ENCODE measurements at places on chromosomes 12 and 14. TPM values are rescaled to one million over a fixed set of nuclear protein-coding genes. Genes with fewer than 3 reads are reported as not detected.

DNA sequence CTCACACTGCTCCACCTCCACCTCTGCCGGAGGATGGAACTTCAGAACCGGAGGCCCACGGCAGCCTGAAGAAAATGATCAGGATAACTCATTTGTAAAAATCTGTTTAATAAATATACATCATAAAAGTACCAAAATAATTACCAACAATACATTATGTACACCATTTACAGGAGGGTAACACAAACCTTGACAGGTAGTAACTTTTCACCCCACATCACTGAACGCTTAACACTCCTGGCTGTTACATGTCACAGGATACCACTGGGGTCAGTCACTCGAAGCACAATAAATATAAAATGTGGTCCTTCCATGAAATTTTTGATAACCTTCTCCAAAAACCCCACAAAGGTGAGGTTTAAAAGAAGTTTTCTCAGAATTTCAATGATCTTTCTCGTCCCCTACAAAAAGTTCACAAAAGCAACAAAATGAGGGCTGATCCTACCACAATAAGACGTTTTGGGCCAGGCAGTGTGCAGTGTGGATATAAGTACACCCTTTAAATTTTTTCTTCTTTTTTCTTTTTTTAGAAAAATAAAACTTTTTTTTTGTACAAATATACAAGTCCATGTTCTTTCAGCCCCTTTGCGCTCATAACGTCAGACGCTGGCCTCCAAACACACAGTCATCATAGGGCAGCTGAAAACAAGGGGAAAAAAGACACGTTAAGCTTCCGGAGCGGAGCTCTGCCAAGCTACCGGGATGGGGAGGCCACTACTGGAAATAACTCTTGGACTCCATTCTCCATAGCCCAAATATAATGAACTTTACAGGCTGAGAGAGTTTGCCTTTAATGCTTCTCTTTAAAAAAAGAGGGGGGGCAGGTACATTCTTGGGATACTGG is 2.9 kb downstream of the NFKBIA start:
- DNase-seq: no peak

DNA sequence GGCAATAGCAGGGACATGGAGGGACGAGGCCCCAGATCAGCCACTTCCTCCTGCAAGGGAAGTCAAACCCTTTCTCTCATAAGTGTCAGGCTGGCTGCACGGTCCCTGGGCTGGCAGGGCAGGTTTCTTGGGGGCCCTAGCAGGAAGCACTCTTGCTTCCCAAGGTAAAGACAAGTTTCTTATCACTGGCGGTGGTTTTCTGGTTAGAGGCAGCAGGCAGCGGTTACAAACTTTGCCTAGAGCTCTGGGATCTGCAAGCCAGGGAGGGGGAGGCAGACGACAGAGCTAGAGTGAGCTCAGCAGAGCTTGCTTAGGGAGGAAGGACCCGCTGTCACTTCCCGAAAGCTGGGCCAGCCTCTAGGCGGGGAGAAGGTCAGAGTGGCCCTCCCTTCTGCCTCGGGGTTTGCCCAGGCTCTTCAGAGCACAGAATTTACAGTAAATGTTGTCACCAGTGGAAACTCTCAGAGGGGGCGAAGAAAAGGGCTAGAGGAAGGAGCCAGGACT is 20.4 kb downstream of the BATF start:
- DNase-seq: peak; percentile 90

GRCh38 chr14:93007225-93007997 is 84.5 kb downstream of the CHGA start:
- DNase-seq: no peak

DNA sequence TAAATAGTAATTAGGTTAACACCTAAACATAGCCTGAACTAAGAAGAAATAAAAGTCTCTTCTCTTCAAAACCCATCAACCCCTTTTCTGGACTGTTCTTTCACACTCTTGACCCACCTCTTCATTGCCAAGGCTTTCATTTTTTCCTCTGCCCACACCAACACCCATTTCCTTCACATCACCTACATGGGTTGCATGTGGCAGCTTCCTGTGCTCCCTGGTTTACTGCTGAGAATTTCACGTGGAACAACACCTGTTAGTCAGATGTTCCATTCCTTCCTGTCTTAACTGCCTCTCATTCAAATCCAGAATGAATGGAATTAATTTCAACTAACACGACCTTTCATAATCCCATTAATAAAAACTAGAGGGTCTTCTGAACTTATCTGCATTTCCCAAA is 157.3 kb downstream of the BCAT1 start:
- no peak for DNase-seq

Gene SSTR1
- under 0.01 TPM for total RNA-seq

Gene C12orf50
- not detected for total RNA-seq

Gene LHX5
- not detected for total RNA-seq
